Stimulated activated CD8-positive, alpha-beta memory T cell treated with anti-CD3 and anti-CD28 coated beads, Interleukin-2, amount 100 ng/mL, for 48 hours (primary cell): ENCODE measurements at places on chromosomes 7 and 10.

DNA sequence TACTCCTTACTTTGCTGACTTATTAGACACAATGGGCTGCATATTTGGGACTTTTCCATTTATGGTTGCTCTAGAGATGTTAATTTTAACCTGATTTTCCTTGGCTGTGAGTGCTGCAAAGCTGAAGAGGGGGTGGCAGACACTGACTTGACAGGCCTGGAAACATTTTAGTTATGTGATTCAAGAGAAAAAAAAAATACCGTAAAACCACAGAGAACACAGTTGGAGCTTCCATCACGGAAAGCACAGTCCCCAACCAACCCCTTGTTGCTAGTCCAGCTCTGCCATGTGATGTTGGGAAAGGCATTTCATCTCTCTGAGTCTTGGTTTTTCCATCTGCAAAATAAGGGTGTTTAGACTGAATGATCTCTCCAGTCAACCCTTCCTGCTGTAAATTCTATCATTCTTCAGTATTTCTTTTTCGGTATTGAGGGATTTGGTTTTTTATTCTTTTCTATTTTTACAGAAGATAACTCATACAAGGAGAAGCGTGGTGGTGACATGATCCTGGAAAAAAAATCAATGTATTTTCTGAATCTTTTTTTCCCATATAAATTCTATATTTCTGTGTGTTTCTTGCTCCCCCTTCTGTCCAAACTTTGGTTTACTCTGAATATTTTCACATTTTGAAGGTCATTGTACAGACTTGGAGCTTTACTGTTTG is 246.1 kb downstream of the REEP3 start:
- no peak for DNase-seq

GRCh38 chr7:80542398-80542797 is 30.5 kb upstream of the GNAT3 start:
- no peak for DNase-seq

- no peak for DNase-seq
Observed at GRCh38 chr7:156650042-156650441, 9.5 kb downstream of the RNF32 start.

DNA sequence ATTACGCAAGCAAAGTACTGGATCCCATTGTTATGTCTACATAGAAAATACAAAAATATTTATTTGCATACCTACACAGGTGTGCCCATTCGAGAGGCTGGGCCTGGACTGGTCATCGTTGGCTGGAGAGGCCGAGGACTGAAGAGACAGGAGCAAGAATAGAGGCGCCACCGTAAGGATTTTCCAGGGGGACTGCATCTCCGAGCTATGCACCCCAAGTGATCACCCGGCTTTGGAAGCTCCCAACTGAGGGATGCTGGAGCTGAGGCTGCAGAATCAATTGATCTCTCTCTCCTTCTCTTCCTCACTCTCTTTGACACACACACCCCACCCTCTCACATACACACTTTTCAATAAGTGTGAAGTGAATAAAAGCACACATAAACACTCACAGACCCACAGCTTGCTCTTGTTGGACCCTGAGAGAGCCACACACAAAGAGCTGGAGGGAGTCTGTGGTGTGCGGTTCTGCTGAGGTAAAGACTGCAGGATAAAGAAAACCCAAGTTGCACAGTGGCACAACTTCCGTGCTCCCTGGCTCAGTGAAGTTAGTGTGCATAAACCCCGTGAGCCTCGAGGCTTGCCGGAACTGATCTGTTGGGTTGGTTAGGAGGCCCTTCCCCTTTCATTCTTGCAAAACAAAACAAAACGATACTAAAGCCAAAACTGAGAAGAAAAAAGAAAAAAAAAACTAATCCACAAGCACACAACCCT is at the start of gene AOAH:
AOAH (minus strand) TSS at position 544 of the 714 bp plus-strand sequence; CDS start at position 198, 346 bp downstream.
- DNase-seq = peak; percentile 60

DNA sequence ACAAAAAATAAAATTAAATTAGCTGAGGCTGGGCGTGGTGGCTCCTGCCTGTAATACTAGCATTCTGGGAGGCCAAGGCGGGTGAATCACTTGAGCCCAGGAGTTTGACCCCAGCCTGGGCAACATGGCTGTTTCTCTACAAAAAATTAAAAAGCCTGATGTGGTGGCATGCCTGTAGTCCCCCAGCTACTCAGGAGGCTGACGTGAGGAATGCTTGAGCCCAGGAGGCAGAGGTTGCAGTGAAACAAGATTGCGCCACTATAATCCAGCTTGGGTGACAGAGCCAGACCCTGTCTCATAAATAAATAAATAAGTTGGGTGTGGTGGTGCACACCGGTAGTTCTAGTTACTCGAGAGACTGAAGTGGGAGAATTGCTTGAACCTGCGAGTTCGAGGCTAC is 65.1 kb downstream of the GNA12 start:
- DNase-seq = no peak

- no peak for DNase-seq
Observed at GRCh38 chr10:61662794-61663259, at the start of gene CABCOCO1. TSS of gene CABCOCO1 (plus strand) at chr10:61662929. CDS start at chr10:61662973, 44 bp downstream.

DNA sequence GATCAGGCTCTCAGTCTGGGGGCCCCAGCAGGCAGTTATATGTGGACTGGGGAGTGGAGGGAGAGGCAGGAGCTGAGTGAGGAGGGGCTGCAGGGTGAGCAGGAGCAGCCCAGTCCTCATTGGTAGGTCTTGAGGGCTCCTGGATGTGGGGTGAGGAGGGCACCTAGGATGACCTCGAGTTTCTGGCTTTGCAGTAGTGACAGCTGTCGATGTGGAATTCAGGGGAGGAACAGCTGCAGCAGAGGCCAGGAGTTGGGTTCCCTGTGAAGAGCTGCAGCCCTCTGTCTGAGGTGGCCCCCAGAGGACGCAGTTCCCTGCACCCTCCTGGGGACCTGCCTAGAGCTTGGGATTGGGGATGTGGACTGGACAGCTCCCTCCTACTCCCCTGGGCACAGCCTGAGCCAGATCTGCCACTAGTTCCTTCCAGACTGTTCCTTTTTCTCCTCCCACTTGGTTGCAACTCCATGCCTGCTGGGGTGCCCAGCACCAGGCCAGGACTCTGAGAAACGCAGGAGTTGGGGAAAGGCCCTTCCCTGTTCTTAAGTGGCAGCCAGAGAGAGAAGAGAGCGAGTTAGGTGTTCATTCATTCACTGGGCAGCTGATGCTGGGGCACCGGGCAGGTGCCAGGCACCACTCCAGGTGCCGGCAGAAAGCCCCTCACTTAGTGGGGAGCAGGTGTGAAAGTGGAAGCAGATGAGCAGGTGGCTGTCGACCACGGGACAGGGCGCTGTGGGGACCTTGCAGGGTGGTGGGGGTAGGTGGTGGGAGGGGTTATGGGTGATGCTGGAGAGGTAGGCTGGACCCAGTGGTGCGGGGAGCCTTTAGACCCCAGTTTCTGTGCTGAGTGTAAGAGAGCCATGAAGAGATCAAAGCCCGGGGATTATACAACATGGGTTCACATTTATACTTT is 57.9 kb downstream of the PRF1 start:
- no peak for DNase-seq

GRCh38 chr7:84452618-84453017 is 258.0 kb upstream of the SEMA3A start:
- DNase-seq = no peak

DNA sequence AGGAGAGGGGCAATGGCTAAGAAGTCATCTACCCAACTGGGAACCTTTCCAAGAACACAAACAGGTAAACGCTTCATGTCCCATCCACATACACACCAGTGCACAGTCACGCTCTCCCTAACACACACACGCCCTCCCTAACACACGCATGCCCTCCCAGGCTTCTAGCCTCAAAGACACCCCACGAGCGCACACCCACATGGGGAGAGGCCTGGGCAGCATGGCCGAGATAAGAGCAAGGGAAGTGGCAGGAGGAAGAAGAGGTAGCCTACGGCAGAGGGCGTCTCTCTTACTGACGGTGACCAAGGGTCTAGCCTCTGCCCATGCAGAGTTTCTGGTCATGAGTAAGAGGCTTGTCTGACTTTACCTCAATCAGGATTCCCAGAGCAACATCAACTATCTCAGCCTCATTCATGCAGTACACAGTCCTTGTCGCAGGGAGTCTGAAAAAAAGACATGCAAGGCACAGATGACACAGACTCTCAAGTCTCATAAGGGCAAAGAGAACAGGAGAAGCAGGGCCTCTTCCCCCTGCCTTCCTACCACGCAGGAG is 3.1 kb downstream of the CYREN start:
- no peak for DNase-seq

DNA sequence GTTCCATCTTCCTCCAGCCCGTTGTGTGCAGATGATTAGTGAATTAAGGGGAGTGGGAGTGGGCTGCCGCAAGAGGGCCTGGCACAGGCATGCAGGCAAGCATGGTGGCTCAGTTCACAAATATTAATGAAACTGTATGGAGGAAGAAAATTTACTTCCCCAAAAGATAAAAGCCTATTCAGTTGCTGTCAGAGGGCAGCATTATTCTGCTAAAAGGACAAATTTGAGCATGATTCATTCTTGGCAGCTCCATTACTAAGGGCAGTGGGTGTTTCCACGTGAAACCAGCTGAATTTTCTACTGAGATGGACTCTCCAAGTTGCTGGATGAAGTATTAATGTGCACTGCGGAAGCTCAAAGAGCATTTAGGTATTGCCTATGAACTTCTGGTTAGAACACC is 90.9 kb upstream of the WDR11 start:
- no peak for DNase-seq

DNA sequence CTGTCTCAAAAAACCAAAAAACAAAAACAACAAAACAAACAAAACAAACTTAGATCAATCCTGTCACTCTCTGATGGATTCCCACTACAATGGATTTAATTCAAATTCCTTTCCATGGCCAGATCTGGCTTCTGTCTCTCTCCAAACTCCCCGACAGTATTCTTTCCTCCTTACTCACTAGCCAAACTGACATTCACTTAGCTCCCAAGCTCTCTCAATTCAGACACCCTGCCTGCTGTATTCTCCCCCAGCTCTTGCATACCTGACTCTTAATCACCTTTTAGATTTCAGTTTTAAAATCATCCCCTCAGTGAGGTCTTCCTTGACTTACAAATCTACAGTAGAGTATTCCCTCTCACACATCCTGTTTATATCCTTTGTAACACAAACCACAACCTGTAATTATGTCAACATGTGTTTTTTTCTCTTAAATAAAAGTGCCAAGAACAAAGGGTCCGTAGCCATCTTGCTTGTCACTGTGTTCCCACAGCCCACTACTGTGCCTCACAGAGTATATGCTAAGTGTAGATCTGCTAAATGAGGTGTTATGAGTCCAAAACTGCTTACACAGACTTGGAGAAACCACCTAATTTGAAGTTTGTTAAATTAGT is 14.4 kb downstream of the HERPUD2 start:
- DNase-seq = no peak

GRCh38 chr7:42024537-42024936 is 212.5 kb downstream of the GLI3 start:
- no peak for DNase-seq

GRCh38 chr7:133061357-133061756 is 20.5 kb downstream of the CHCHD3 start:
- no peak for DNase-seq

- DNase-seq = no peak
Observed at GRCh38 chr10:100183481-100183880, 2.3 kb downstream of the ERLIN1 start.

DNA sequence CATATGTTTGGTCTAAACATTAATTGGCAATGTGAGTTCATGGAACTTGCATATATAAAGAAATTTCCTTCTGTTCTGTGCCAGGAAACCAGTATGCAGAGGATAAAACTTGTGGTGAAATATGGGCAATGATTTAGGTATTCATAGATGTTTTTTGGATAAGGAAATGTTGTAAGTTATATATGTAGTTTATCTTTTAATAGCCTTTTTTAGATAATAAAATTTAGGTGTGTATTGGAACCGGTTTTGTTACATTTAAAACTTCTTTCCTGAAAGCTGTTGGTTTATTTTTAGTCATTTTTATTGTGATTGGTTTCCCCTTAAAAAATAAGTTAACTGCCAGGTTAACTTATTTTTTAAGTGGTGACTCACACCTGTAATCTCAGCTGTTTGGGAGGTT is 22.1 kb downstream of the TAX1BP1 start:
- no peak for DNase-seq

- no peak for DNase-seq
Observed at GRCh38 chr10:78148216-78148960, 114.7 kb downstream of the RPS24 start.

DNA sequence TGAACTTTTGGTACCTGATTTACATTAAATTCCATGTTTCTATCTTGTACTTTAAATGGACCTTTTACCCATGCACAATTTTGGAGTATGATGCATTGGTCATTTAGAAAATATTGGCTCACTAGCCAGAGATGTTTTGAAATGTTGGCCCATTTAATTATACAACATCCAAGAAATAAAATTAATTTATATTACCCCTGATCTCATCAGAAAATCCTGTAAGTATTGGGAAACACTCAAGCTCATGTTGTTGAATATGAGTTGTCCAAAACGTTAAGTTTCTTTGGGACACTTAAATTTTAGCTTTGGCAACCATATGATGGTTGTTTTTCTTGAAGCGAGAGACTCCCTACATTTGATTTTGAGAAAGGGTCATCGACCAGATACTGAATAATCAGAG is 492.7 kb downstream of the RPS24 start:
- DNase-seq = no peak

GRCh38 chr7:158361326-158361946 is 226.2 kb downstream of the PTPRN2 start:
- no peak for DNase-seq

- DNase-seq = no peak
Observed at GRCh38 chr7:22051886-22052673, 106.4 kb upstream of the CDCA7L start.

- DNase-seq = peak; percentile 10
Observed at GRCh38 chr10:70903262-70903921, 15.0 kb upstream of the PCBD1 start.

- peak; percentile 54 for DNase-seq
Observed at GRCh38 chr10:64041185-64041988, 520.2 kb downstream of the REEP3 start.

DNA sequence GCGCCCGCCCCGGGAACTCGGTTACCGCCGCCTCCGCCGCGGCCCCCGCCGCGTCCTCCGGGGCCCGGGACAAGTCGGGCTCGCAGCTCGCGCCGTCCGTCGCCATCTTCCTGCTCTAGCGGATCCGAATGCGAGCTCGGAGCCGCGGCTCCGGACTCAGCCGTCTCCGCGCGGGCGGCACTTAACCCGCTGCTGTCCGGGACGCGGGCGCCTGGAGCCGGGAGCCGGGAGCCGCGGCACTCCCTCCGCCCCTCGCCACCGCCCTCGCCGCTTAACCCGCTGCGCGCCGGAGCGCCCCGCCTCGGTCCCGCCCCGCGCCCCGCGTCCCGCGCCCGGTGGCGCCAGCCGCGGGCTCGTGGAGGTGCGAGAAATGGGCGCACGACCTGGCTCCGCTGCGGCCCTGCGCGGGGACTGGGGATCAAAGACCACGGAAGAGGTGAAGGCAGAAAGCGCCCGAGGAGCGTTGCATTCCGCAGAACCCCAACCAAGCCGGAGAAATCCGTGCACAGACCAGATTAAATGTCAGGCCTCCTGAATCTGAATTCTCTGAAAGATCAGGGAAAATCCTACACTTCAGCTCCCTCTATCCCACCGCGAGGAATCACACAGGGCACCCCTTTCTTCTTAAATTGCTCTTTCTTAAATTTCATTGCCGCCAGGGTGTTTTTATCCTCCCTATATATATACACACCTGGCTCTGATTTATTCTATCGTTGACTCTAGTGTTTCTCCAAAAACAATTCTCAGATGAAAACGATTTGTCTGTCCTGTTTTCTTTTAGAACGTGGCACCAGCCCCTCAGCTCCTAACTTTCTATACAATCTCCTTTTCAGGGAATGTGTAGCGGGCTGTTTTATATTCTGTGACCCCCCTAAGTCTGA is at the start of gene CTTNBP2:
CTTNBP2 (minus strand) TSS at position 132 of the 881 bp plus-strand sequence; CDS start at position 106, 26 bp downstream.
- DNase-seq = no peak
